Stimulated activated CD4-positive, alpha-beta T cell treated with anti-CD3 and anti-CD28 coated beads, Interleukin-15, amount 100 ng/mL, for 48 hours (primary cell): ENCODE measurements at places on chromosomes 11 and 22.

DNA sequence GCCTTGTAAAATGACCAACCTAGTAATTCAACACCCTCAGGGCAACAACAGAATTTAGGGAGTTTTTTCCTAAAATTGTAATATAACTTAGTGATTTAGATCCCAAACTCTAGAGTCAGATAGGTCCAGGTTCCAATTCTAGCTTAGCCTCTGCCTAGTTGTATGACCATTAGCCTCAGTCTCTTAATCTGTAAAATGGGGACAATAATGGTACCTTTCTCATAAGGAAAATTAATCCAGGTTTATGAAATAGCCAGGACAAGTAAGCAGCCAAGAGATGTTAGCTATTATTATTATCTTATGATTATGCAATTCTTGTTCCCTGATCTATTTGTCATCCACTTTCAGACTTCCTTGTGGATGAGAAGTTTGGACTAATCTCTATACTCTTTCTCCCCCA lies 4.1 kb downstream of the TFIP11 start:
- DNase-seq = no peak

DNA sequence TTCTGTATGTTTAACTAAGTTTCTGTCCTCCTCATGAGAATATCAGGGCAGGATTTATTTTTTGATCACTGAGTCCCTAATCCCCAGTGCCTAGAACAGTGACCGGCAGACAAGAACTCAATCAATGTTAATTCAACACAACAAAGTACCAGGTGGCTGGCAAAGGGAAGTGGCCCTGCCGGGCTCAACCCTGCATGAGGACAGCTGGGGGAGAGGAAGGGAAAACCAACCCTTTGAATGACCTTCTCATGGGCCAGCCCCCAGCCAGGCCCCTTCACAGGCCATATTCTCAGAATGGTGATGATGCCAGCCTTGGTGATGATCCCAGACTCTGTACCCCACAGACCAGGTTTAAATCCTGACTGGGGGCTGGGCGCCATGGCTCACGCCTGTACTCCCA lies 1.4 kb upstream of the MFNG start:
- DNase-seq = no peak

DNA sequence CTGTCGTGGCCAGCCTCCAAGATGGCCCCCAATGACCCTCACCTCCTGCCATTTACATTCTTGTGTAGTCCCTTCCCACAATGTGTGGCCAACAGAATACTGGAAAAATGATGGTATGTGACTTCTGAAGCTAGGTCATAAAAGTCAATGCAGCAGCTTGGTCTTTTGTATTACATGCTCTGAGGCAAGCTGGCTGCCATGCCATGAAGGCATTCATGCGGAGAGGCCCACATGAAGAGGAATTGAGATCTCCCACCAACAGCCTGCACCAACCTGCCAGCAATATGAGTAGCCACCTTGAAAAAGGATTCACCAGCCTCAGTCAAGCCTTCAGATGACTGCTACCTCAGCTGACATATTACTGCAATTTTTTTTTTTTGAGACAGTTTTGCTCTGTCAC lies 4.6 kb downstream of the MRTFA start:
- DNase-seq = no peak

DNA sequence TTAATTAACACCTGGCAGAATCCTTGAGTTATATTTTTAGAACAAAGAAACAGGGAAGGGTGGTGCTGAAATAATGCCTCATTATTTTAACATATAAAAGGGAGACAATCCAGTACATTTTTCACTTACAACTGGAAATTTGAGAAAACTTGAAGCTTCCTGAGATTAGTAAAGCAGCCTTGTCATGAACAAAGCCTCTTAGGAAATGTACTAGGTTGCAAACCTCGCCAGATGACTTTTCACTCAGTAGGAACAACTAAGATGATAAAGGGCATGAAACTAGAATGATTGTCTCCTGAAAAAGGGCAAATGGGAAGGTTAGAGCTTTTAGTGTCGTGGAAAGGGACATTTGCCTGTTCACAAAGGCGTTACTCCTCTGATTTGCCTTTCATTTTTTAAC lies 289.6 kb downstream of the ETS1 start:
- DNase-seq = no peak

- DNase-seq = no peak
Observed at GRCh38 chr11:129937592-129938238, 42.3 kb upstream of the NFRKB start.

- DNase-seq = no peak
Observed at GRCh38 chr11:45901626-45902025, 5.4 kb downstream of the FREY1 start.

DNA sequence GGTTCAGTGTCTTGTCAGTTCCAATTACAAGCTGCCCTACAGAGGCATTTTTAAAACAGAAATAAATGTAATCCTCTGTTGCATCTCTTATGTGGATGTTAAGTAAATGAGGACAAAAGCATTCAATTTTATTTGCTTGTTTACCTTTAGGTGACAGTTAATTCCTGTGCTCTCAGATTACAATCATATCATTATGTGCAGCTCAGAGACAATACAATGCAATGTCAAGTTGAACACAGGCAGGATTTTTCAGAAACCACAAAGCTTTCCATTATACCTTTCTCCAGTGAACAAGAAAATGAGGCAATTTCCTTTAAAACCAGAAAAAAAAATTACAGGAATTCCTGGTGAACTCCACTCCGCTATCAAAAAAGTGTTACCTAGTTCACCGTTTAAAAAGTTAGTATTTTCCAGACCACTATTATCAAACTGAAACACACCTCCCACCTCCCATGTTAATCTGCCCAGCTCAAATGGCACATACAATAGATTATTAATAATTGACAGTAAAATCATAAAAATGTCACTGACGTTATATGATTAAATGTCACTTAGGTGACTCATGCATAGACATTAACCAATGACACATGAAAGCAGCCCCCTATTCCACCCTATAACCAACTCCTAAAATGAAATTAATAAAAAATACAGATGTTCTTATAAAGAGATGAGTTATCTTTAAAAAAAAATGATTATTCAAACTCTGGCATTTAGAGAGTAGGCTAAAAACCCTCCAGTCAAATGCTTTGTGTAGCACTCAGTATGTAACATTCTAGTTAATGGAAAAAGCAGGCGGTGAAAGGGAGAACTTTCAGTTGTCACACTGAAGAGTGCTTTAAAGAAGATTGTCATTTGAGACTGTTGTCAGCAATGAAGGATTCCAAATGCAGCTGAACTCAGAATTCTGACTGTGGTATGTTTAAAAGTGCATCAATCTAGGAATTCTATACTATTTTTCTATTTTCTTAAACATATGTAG lies 98.6 kb downstream of the MUC15 start:
- no peak for DNase-seq

GRCh38 chr11:41479179-41479578 lies 19.7 kb upstream of the LRRC4C start:
- DNase-seq = no peak

- DNase-seq = no peak
Observed at GRCh38 chr11:92911478-92911877, 58.0 kb upstream of the MTNR1B start.

- DNase-seq = no peak
Observed at GRCh38 chr11:90220391-90220790, 2.5 kb downstream of the CHORDC1 start.

GRCh38 chr11:13364388-13364787 lies 86.8 kb downstream of the BMAL1 start:
- DNase-seq = no peak

DNA sequence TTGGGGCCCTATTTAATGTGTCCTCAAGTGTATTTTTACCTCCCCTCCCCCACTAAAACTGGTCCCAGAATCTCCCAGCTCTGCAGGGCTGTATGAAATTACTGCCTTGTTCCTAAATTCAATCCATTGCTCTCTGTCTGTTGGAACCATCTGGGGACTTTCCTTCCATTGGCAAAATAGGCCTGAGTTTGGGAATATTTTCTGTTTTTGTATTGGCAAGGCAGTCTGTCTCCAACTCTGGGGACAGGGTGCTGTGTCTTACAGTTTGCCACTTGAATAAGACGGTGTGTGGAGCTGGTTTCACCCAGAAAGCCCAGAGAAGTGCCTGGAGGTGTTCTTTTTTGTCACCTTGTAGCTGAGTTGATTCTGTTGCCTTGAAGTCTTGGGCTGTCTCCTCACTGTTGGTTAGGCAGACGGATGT lies 1.3 kb downstream of the PACS1 start:
- DNase-seq = no peak

- peak; percentile 54 for DNase-seq
Observed at GRCh38 chr11:19076744-19077589, 16.4 kb upstream of the MRGPRX2 start.

DNA sequence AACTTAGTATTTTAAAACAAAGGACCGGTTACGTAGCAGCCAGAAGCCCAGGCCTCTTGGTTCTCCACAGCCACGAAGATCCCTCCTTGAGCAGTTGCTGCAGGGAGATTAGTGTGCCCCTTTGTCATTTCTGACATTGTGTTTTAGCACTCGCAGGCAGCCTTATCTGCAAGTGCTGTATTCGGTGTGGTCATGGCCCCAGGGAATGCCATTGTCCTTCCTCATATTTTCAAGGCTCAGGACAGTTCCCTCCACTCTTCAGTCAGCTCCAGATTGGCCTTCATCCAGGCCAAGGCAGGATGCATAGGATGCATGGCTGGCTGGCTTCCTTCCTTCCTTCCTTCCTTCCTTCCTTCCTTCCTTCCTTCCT lies 88.5 kb downstream of the ZBTB16 start:
- no peak for DNase-seq

GRCh38 chr11:74417379-74417804 lies 19.2 kb upstream of the PGM2L1 start:
- no peak for DNase-seq

DNA sequence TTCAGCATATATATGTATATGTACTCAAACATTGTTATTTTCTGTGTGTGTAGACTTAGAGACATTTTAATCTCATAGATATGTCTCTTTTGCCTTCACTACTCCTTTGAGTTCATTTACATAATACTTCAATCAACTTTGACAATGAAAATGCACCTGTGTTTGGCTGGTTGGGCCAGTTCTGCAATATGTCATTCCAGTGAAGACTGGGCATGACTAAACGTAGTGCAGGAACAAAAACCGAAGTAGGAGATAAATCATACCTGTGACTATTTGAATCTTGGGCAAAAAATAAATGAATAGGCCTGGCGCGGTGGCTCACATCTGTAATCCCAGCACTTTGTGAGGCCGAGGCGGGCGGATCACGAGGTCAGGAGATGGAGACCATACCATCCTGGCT lies 640.0 kb upstream of the ANO3 start:
- DNase-seq = no peak

DNA sequence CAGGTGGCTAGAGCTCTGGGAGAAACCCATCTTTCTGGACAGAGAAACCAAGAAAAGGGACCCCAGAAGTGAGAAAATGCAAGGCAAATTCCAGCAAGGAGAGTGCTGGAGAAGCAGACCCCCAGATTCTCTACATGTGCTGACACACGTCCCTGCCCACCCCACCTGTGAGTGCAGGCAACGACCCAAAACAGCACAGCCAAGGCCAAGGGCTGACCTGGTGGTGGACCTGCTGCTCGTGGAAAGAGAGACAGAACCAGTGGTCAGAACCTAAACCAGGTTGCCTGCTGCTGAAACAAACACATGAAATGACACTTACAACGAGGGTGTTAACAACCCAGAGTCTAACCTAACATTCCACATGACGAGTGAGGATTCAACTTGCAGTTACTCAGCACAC lies 24.6 kb downstream of the TRMU start:
- DNase-seq = no peak

- DNase-seq = no peak
Observed at GRCh38 chr11:31827455-31828206, 16.5 kb upstream of the PAX6 start.

- no peak for DNase-seq
Observed at GRCh38 chr22:36162127-36163034, 1.8 kb upstream of the APOL3 start.

GRCh38 chr22:41746567-41747400 lies 47.5 kb downstream of the MEI1 start:
- DNase-seq = peak; percentile 41

GRCh38 chr22:35735542-35735941 lies 17.9 kb downstream of the APOL5 start:
- no peak for DNase-seq

DNA sequence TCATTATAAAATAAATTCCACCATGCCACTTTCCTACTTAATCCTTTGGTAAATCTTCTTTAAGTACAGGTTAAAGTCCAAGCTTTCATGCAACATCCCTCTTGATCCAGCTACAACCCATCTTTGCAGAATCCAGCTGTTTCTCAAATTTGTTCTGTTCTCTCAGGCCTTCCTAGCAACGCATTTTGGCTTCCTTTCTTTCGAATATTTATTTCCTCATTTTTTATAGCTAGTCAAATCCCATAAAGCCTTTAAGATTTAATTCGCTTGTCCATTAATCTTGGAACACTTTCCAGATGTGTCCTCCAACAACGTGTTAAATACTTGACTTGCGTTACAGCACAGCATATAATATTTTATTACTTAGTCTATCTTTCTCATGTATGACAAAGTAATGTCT lies 600.1 kb upstream of the CHORDC1 start:
- DNase-seq = no peak

DNA sequence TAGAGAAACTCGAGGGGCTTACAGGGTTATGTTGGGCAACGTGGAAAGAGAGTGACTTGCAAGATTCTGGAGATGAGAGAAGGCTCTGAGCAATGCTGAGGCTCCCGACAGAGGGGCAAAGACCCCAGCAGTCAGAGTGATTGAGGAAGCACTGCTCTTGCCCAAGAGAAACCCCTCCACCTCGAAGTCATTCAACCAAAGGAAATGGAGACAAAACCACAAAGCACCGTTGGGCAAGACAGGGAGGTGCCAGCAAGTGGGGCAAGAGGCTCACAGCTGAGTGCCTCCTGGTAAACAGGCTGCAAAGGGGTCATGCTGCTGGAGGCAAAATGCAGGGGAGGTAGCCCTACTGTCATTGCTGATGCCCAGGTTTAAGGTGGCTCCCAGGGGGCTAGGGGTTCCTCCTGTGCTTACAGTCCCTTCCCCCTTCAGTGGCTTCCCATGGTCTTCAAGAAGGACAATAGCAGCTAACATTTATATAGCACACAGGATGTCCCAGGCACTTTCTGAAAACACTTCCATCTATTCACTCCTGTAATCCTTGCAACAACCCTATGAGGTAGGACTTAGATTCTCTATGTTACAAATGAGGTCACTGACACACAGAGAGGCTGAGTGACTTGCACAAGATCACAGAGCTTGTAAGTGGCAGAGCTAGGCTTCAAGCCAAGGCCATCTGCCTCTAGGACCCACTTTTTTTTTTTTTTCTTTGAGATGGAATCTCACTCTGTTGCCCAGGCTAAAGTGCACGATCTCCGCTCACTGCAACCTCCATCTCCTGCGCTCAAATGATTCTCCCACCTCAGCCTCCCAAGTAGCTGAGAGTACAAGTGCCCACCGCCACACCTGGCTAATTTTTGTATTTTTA lies 18.1 kb upstream of the MYH9 start:
- no peak for DNase-seq
